ENCODE measurements at places on chromosomes 11 and 22.

GRCh38 chr22:44309137-44309536, 3.6 kb downstream of the SHISAL1 start:
- DNase-seq: no peak

- DNase-seq: peak; percentile 86
Measured at GRCh38 chr11:114340311-114341131, 44.3 kb downstream of the NNMT start.

GRCh38 chr22:38984224-38984623, 2.1 kb downstream of the APOBEC3B start:
- DNase-seq: no peak

DNA sequence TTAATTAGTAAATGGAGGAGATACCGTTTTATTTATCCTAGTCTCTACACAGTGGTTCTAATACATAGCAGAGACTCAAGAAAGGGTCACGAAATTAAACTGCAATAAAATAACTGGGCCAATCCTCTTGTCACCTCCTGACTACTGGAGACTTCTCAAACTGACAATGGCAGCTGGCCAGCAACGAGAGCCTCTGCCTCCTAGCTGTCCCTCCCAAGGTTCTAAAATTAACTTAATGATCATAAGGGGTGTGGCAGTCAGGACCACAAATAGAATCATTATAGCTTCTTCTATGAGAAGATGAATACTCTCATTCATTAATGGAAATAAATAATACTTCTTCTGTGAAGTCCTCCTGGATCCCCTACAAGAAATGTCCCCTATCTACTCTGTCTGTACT, 63.8 kb upstream of the APOA1 start:
- DNase-seq: no peak

DNA sequence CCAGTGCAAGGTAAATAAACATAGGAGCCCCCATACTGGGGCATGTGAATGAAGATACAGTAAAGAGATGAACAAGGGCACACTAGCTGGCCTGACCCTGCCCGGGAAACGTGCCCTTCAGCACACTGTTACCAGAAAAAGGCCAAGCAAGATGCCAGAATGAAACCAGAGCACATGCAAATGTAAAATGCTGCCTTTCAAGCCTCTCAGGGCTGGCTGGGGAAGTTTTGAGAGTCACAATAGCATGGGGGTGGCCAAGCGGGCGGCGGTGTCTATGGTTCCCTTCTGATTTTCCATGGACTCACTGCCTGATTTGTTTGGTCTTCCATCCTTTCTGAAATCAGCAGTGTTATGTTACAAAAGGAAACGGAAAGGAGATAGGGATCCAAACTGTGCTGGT, 18.9 kb upstream of the SUSD2 start:
- DNase-seq: no peak

GRCh38 chr11:9158898-9159391, 67.5 kb upstream of the SCUBE2 start:
- DNase-seq: no peak

DNA sequence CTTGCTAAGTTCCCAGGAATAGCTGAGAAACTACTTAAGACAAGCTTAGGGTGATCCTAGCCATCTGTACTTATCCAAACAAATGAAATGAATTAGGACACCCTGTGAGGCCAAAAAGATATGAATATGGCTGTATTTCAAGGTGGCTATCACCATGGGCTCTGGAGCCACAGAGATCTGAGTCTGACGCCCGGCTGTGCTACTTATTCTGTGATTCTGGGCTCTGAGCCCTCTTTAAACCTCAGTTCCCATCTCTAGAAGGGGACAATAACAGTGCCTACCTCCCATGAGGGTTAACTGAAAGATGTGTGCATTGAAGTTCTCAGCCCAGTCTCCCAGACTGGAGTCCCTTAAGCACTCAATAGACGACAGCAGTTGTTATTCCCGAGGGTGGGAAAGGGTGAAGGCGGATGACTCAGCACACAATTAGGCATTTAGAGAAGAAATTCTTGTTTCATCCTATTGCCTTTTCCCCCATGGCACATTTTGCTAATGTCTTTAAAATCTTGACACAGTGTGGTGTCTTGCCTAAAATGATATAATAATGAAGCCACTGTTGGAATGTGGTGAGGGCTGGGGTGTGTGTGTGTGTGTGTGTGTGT, 132.5 kb downstream of the ADAMTS15 start:
- DNase-seq: no peak

DNA sequence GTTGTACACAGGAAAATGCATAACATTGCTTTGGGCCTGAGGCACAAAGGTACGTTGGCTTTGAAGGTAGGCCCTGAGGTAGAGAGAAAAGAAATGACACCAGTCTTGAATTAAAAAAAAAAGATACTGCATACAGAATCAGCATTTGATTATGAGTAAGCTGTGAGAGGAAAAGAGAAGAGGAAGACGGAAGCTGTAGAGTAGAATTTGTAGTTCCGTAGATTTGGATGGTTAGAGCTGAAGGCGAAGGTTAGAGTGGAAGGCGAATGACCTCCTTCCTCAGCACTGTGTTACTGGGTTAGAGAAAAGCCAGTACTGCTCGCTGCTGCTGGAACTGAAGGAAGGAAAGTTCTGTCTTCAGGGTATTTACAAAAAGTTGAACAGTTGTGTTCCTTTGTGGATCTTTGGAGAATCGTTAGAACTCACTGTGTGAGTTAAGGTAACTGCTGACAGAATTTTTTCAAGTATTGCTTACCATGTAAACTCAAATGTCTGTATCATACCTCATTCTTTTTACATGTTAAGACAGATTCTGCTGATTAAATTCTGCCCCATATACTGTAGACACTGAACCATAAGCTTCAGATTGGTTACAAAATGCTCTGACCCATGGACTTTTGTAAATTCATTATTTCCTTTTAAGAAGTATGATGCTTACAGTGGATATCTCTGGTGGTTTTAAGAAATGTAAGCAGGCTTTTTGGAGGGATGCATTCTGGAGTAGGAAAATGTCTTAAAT, 50.2 kb downstream of the MCAM start:
- DNase-seq: no peak

- DNase-seq: no peak
Measured at GRCh38 chr22:35152316-35152715, 86.4 kb downstream of the ISX start.

- no peak for DNase-seq
Measured at GRCh38 chr11:103898577-103899336, 137.7 kb upstream of the DDI1 start.

DNA sequence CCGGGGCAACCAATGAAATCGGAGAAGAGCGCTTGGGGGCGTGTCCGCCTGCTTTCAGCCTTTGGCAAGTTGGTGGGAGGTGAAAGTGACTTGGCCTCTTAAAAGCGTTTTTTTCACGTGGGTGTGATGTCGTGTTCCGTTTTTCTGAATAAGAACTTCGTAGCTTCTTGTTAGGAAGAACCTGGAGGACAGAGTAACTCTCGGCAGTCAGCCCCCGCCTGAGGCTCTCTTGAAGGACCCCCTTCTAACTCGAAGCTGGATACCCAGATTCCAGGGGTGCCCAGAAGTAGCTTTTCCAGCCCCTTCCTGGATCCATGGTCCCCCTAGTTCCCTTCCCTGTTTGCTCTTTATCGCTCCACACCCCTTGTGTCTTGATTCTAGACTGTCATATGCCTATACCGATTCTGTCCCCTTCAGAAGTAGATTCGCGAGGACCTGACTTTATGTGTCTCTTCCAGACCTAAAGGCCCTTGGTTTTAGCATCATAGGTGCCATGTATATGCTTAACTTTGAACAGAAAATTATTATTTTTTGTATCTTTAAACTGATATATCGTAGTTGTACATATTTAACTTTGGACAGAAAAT, 915 bp upstream of the OSBP start:
- DNase-seq: no peak

DNA sequence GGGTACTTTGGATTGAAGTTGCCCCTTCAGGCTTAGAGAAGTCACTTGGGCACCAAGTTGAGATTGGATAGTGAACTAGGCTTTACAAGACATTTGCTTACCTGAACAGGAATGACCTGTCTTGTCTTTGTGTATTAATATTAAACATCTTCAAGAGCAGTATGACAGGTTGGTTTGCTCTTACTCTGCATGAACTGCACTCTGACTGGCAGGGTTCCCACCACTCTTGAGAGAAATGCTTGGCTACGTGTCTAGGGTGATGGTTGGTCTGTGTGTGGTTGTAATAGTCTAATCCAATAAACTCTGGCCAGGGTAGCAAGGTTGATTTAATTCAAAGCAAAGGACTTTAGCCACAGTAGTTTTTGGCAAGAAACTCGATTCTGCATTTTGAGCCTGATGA, 20.1 kb upstream of the SPTBN2 start:
- peak; percentile 98 for DNase-seq

DNA sequence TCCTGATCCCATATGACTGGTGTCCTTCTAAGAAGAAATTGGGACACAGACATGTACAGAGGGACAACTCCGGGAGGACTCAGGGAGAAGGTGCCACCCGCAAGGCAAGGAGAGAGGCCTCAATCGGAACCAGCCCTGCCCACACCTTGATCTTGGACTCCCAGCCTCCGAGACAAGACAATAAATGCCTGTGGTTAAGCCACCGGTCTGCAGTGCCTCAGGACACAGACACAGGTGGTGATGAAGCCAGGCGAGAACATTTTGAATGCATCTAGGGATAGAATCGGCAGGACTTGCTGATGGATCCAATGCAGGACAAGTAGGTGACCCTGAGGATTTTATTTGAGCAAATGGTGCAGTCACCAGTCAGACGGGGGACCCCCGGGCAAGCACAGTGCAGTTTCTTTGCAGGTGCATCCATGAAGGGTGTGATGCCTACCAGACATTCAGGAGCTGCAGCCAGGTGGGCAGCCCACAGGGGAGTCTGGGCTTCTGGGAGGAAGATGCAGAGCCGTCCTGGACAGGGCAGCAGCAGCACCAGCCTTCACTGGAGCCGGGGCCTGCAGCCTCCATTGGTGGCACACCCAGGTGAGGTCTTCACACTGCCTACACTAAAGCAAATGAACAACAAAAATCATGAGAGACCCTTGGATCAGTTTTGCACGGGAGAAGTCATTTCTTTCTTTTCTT, 20.2 kb upstream of the SEPTIN5 start:
- DNase-seq: no peak

DNA sequence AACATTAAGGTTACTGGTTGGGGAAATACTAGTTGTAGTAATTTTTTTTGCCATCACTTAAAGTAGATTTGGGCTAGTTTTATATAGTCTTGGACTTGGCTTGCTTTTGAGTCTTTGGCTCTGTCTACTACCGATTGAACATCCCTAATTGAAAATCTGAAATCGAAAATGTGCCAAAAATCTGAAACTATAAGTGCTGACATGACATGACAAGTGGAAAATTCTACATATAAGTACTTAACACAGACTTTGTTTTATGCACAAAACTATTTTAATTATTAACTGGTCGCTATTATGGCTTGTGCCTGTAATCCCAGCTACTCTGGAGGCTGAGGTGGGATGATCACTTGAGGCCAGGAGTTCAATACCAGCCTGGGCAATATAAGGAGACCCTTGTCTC, 22.5 kb downstream of the RNF169 start:
- no peak for DNase-seq

GRCh38 chr22:47565607-47566006, 803.2 kb downstream of the TBC1D22A start:
- DNase-seq: no peak

- no peak for DNase-seq
Measured at GRCh38 chr11:6812390-6813005, 13.0 kb upstream of the OR6A2 start.

DNA sequence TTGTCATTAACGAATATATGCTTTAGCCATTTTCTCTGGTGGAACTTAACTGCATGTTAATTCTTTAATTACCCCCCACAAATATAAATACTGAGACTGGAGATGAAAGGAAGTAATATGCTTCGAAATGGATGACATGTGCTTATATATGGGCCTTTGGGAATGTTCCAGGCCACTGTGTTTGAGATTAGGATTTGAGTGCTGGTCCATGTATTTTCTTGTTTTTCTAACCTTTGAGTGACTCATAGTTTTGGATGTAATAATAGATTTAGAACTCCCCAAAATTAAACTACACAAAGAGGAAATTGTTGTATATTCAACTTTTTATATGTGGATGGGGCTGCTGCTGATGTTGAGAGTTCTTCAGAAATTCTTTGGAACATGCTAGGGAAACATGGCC, 54.2 kb downstream of the EXT2 start:
- DNase-seq: no peak

DNA sequence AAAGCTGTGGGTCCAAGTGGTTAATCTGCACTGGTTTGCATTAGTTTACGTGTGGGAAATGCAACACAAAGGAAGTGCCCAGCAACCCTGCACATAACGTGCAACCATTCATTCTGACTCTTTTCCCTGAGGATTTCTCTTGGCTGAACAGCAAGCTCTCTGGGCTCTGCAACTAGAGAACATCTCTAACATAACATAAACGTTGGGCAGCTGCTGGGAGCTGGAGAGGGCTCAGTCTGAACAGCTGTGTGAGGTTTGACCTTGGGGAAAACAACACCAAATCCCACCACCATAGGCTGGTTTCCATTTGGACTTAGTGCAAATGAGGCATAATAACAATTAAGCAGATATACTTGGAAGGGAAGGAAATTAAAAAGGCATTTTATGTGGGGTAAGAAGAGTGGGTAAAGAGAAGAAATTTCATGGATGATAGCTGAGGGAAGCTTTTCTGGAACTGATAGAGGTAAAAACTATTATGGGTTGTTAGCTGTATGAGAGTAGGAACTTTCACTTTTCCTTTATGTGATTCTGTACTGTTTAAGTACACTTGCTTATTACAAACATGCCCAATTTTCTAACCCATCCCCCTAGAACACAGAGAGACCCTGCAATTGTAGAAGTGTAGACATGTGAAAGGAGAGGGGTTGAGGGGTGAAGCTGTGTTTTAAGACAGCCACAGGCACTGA, 76.2 kb downstream of the SNX19 start:
- no peak for DNase-seq

GRCh38 chr11:119796363-119797060, 67.5 kb upstream of the NECTIN1 start:
- no peak for DNase-seq

DNA sequence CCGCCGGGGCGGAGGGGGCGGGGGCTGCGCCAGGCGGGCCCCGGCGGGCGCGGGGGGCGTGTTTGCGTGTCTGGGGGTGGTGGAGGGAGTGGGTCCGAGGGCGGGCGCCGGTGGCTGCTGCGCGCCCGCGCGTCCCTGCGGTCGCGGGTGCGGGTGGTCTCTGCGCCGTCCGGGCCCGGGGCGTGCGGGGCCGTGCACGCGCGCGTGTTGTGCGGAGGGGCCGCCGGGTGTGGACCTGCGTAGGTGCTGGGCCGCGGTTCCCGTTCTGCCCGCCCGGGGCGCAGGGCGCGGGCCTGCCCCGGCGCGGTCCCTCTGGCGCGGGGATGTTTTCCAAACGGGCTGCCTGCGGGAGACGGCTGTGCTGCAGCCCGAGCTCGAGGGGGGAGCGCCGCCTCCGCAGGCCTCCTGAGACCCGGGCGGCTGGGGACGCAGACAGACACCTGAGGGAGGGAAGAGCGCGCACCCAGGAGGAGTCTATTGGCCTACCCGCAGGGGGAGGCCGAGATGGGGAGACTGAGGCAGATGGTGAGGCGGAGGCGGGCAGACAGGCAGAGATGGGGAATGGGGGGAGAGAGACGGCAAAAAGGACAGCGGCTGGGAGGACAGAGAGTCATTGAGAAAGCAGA, 442 bp downstream of the PELI3 start:
- DNase-seq: no peak

Data from DMS79 treated with DMSO at 0.1 percent for 48 hours (cell line).